ENCODE measurements at places on chromosomes 12 and 14.
A peak's percentile ranks its signal among the peaks of the same experiment; 100 is the strongest.

- H3K27me3 ChIP-seq: no peaks in the 10 kb centered on the region
- H3K36me3 ChIP-seq: no peaks in the 10 kb centered on the region
- DNase-seq: no peak
These were observed 350.1 kb downstream of the TMTC2 start for GRCh38 chr12:83036847-83037246.

GRCh38 chr12:117280019-117280680, 81.3 kb downstream of the NOS1 start:
- DNase-seq: no peak
- H3K36me3 ChIP-seq: no peaks in the 10 kb centered on the region
- H3K27ac ChIP-seq: no peak overlapping the region
- H3K4me1 ChIP-seq: no peaks in the 10 kb centered on the region
- no peak overlapping the region for H3K4me3 ChIP-seq
- H3K27me3 ChIP-seq: peaks cover 15% of the 10 kb centered on the region

DNA sequence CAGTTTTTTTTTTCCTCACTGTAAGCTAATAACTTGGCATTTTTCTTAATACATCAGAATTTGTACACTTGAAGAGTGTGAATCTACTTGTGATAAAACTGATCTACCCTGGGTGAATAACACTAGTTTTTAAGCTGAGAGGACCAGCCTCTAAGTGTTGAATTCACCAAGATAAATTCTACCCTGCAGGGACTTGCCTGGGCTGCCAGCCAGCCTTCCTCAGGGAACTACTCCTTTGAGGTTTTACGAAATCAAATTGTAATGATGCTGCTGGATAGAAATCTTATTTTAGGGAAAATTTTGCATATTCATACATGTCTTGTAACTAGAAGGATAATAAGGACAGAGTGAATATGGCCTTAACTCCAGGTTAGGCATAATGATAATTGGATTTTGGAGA, 1.9 kb downstream of the MED21 start:
- H3K4me3 ChIP-seq: peak overlapping the region; percentile 22
- no peak for DNase-seq
- peaks cover 30% of the 10 kb centered on the region for H3K4me1 ChIP-seq
- peaks cover 5% of the 10 kb centered on the region for H3K36me3 ChIP-seq
- no peak overlapping the region for H3K27ac ChIP-seq

DNA sequence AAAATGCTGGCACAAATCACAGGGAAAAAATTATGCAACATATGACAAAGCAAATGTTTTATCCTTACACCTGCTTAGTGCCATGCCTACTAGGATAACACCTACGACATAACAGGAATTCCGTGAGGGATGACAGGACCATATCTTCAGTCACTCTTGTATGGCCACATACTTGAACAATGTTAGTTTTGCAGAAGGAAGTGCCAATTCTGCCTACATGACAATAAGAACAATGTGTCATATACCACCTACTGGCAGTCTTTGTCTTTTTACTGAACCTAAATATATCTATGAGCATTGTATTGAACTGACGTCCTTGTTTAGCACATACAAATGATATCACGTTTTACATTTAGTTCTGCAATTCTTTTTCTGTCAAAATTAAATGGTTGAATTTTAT, 234.0 kb downstream of the ADAMTS20 start:
- DNase-seq: no peak
- H3K27ac ChIP-seq: no peak overlapping the region
- H3K4me3 ChIP-seq: no peak overlapping the region
- H3K4me1 ChIP-seq: no peaks in the 10 kb centered on the region
- no peaks in the 10 kb centered on the region for H3K27me3 ChIP-seq

GRCh38 chr14:22973217-22974032, 8.9 kb downstream of the AJUBA start:
- H3K36me3 ChIP-seq: no peaks in the 10 kb centered on the region
- no peak overlapping the region for H3K27ac ChIP-seq
- H3K4me1 ChIP-seq: no peaks in the 10 kb centered on the region
- H3K4me3 ChIP-seq: no peak overlapping the region
- peak; percentile 14 for DNase-seq

GRCh38 chr12:22709292-22709691, 84.3 kb downstream of the ETNK1 start:
- H3K27me3 ChIP-seq: no peaks in the 10 kb centered on the region
- no peaks in the 10 kb centered on the region for H3K36me3 ChIP-seq
- H3K4me3 ChIP-seq: no peak overlapping the region
- DNase-seq: no peak
- no peaks in the 10 kb centered on the region for H3K4me1 ChIP-seq

DNA sequence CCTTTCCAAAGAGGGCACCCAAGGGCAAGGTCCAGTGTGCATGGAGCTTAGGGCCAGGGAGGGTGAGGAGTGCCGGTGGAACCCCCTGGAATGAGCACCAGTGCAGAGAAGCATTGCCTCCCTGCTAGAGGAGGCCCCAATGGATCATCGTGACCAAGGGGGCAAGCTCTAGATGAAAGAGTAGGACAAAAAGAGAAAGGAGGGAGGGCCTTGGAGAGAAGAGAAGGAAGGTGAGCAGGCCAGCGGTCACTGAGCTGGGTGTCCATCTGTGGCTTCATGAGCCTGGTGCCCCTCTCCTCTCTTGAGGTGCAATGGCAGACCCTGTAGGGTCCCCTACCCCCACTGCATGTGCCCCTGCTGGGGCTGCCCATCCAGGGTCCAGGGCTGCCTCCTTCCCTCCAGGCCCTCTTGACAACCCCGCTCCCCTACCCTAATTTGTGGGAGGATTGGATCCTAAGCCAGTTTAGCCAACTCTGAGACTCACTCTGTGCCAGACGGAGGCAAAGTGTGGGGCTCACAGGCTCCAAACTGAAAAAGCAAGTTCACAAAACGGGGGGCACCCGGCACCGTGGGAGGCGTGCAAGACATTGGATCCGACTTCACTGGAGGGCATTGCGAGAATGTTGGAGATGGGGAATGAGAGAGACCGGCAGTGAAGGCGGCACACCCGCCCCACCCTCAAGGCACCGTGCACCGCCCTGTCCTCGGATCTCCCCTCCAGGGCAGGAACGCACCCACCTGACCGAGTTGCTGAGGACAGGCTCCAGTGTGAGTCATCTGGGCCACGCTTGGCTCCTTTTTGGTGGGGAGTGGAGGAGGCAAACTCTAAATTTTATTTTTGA, 207.5 kb downstream of the KIF26A start:
- no peaks in the 10 kb centered on the region for H3K36me3 ChIP-seq
- H3K27me3 ChIP-seq: no peaks in the 10 kb centered on the region
- H3K4me1 ChIP-seq: peaks cover 3% of the 10 kb centered on the region

DNA sequence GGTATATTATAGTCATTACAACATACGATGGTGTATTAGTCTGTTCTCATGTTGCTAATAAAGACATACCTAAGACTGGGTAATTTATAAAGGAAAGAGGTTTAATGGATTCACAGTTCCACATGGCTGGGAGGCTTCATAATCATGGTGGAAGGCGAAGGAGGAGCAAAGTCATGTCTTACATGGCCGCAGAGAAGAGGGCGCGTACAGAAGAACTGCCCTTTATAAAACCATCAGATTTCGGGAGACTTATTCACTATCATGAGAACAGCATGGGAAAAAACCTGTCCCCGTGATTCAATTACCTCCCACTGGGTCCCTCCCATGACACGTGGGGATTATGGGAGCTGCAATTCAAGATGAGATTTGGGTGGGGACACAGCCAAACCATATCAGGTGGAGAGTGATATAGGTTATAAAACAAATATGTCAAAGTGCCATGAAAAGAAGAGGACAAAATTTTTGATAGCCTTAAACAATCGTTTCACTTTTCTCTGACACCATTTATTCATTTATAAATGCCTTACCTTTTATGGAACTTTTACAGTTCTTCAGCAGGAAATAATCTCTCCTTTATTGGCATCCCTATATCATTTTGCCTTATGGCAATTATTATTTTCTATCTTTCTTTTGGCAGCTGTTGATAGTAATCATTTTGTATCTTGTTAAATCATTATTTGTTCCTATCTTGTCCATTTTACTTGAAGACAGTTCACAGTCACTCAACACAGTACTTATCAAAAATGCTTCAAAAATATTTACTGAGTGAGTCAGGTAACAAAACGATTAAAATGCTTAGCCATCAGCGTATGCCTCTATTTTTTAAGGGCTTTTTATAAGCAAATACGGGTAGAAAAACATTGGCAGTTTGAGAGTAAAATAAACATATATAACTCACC, 196.0 kb downstream of the RAD51B start:
- no peak overlapping the region for H3K4me3 ChIP-seq
- no peaks in the 10 kb centered on the region for H3K27me3 ChIP-seq
- no peak for DNase-seq
- H3K27ac ChIP-seq: no peak overlapping the region
- H3K4me1 ChIP-seq: no peaks in the 10 kb centered on the region

DNA sequence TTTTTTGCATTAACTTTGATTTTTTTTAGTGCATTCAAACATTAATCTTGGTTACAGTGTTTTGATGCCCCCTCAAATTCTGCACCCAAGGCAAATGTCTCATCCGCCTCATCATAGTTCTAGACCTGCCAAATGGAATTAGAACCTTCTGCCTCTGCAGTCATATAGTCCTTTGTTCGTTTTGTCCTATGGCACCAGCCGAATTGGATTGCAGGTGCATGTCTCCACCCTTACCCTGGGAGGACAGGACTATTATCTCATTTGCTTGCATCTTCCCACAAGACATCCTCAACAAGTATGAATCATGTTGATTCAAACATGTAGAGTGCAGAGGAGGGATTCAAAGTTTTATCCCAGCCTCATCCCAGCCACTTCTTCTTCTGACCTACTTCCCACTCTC, 579.1 kb downstream of the VRK1 start:
- H3K4me1 ChIP-seq: peaks cover 38% of the 10 kb centered on the region
- H3K4me3 ChIP-seq: no peak overlapping the region
- H3K27ac ChIP-seq: no peak overlapping the region
- no peaks in the 10 kb centered on the region for H3K36me3 ChIP-seq

DNA sequence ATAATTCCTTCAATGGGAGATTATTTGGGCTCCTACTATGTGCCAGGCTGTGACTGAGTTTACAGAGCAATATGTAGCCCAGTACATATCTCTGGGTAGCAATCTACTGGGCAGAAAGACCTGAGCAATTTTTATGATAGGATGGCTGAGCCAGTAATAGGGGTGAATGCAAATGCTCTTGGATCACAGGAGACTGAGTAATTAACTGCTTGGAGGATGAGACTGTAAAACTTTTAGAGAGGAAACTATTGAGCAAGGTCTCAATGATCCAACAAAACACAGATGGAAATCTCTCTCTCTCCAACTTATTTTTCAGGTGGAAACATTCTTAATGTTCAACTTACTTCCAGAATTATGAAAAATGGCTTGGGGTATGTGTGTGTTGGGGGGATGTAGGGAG, 402.2 kb downstream of the AEBP2 start:
- H3K4me3 ChIP-seq: no peak overlapping the region
- H3K4me1 ChIP-seq: no peaks in the 10 kb centered on the region
- no peak for DNase-seq
- H3K36me3 ChIP-seq: no peaks in the 10 kb centered on the region
